Hippocampal formation (tissue), 2 donors: ENCODE measurements at places on chromosomes 4 and X.

GRCh38 chr4:183391204-183391603, 53.2 kb upstream of the CDKN2AIP start:
- no peak for DNase-seq

DNA sequence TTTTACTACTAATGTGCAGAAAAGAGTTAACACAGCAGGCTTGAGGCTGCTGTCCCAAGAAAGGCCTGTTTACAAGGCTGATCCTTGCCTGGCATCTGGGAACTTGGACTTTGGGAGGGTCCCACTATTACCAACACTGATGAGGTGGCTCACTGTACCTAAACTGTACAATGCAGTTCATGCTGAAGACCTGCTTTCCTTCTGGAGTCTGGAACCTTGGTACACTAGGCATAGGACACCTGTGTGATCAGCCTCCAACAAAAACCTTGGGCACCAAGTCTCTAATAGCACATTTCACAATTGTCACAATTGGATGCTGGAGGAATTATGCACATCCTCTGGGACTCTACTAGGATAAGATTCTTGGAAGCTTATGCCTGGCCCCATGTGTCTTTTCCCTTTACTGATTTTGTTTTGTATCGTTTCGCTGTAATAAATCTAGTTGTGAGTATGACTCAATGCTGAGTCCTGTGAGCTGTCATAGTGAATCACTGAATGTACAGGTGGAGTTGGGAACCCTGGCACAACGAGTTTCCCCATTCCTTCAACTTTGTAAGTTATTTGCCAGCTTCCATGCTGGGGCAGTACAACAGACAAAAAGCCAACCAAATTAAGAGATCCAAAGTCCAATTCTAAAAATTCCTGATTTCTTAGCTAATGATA, 45.9 kb downstream of the TEC start:
- no peak for DNase-seq

DNA sequence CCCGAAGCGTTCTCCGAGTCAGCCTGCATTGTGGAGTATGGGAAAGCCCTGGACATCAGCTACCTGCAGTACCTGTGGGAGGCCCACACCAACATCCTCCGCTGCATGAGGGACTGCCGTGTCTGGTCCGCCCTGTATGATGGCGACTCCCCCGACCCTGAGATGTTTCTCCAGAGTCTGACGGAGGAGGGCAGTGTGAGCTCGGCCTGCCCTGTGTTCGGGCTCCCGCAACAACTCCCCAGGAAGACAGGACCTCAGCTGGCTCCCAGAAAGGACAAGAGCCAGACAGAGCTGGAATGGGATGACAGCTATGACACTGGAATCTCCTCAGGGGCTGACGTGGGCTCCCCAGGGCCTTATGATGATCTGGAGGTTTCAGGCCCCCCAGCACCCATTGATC, 111.3 kb downstream of the GATB start:
- DNase-seq, result no peak

DNA sequence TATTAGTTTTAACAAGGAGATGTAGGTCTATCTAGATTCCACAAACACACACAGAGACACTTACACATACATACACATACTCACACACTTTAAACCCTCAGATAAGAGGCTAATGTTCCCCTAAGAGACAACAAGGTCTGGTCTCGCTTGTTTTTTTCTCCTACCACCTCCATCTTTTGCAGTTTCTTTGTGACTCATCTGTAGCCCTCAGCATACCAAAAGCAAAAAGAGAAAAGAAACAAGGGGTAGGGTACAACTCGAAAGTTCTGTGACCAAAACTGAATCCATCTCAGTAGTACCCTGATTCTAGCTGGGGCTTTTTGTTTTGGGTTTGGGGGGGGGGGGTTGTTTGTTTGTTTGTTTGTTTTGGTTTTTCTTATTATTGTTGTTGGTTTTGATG, 12.2 kb upstream of the EXOSC9 start:
- DNase-seq, result no peak

- DNase-seq, result no peak
Observed at GRCh38 chr4:70678383-70678999, 9.8 kb upstream of the UTP3 start.

DNA sequence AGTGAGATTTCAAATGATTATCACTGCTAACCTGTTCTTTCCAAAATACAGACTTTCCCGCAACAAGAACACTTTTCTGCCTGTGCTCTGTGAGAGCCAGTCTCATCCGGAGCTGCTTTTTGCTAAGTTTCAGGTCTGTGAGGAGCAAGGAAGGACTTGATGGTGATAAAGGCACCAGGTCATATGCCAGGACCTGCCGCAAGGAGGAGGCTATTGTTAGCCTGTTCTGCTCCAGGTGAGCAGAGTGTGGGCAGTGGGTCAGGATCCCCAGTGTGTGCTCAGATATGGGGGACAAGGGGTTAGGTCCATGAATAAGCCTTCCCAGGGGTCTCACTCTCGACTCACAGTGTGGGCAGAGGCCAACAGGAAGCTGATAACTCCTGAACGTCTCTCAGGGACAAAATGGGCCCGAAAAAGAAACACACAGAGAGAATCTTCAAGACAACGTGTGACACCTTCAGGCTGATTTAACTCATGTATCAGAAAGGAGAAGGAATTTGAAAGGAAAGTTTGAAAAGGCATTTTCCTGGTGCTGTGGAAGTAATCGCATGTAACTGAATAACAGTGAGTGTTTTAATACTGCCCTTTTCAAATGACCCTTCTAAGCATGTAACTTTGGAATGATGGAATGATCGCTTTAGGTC, 57.7 kb upstream of the PDLIM3 start:
- no peak for DNase-seq

DNA sequence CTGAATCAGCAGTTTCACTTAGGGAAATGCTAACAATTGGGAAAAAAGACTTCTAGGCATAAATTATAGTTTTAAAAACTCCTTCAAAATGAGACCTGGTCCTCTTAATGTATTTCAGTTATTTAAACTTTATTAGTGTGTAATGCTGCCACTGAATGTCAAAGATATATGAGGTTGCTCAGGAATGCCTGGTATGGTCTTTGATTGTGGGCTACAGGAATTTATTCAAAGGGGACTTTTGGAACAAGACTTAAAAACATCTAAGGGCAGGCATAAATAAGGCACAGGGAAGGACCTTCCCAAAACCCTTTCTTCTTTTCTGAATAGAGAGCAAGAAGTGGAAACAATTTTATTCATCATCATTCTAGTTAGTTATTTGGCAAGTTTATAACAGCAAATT, 439.1 kb downstream of the TLL1 start:
- no peak for DNase-seq

DNA sequence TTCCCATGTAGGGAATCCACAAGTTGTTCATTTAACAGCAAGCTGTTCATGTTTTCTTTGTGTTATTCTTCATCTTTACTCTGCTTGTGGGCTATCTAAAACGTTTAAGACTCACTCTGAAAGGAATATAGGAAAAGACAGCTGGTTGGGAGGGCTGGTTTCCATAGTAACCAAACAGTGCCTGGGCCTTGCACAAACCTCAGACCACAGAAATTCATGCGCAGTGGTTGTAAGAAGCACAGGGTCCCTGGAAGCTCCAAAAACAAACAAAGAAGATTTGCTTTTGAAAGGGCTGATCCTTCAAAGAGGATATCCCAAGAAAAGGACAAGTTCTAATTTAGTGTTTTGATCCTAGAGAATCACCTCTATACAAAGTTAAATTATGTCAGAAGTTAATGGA, 7.8 kb downstream of the SERTM2 start:
- no peak for DNase-seq

DNA sequence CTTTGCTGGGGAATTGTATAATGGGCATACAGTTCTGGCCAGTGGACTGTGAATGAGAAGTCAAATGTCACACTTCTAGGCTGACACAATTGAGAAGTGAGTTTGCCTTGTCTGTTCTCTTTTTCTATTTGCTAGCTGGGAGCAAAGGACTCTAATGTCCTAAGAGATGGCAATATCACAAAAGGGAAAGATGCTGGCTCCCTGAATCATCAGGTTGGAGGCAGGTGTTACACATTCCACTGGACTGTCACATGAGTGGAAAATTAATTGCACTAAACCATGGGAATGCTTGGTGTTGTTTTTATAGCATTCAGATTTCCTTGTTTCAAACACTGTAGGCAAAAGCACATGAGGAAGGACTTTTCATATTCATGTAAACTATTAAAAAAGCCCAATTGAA, 388.3 kb downstream of the ADAM29 start:
- DNase-seq, result no peak

- DNase-seq, result peak; percentile 51
Observed at GRCh38 chr4:143337600-143338287, 1.1 kb downstream of the GAB1 start.

- no peak for DNase-seq
Observed at GRCh38 chr4:5018603-5019002, 655 bp downstream of the CYTL1 start.

DNA sequence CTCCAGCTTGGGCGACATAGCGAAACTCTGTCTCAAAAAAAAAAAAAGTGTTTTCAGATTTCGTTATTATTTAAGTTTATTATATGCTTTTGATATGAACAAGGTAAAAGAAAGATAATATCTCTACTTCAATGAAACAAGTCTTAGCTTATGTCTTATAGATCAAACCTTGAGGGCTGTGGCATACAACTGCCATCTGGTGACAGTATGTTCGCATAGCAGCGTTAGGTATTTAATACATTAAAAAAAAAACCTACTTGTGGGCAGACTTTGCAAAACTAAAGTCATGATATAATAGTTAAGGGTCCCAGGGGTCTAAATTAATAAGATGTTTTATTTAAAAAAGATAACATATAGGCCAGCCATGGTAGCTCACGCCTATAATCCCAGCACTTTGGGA, 161.2 kb upstream of the AMOT start:
- no peak for DNase-seq

DNA sequence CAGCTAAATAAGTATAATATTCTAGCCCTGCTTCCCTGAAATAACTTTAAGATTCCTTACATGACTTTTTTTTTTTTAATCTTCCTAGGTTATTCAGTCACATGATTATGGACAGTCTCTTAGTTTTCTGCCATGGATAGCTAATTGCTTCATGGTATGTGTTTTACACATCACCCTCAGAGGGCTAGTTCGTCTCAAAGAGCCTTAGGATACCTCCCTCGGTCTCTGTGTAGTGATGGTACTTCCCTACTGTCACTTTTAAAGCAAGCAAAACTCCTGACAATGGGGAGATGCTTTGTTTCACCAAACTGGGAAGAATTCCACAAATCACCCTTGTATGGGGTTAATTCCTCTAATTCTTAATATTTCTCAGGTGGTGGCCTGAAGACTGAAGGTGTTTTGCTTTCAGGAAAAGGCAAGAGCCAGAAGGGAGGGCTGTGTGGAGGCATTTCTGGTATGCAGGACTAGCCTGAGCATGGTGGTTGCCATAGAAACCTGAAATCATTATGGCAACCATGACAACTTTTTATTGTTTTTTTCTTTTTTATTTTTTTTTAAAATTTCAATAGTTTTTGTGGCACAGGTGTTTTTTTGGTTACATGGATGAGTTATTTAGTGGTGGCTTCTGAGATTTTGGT, 70.4 kb downstream of the BEX3 start:
- no peak for DNase-seq

DNA sequence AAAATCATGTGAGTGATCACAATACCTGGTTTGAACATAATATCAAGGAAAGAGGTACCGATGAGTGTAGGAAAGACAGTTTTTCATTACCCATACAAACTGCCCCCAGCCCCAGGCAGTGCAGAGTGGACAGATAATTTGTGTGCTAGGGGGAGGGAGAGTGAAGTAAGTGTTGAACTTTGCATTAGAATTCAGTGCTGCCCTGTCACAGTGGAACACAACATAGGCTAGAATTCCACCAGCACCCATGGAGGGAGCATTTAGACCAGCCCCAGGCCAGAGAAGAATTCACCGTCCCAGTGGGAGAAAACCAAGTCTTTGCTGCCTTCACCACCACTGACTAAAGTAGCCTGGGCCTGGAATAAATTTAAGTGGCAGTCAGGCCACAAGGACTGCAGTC, 107.3 kb downstream of the SCLT1 start:
- no peak for DNase-seq

DNA sequence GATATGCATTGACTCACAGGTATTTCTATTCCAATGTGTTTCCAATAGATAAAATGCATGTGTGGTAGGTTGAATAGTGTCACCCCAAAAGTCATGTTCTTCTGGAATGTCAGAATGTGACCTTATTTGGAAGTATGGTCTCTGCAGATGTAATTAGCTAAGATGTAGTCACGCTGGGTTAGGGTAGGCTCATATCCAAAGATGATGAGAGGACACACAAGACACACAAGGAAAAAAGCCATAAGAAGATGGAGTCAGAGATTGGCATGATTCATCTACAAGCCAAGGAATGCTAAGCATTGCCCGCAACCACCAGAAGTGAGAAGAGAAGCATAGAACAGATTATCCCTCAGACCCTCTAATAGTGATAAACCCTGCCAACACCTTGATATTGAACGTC, 17.5 kb downstream of the ZNF330 start:
- no peak for DNase-seq

DNA sequence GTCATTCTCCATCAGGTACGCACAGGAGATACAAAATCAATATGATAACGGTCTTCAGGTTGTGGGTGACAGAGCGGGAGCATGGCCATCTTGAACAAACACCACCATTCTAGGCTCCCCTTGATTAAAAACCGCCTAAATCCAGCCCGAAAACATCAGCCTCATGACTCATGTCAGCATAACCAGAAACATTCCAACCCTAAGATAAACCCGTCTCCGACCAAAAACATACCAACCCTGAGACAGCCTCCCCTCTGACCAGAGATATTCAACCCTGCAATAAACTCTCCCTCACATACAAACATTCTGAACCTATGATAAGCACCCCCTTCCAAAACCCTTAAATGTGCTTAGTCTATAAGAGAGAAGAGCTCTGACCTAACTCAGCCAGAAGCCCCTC, 157.9 kb downstream of the DHRSX start:
- DNase-seq, result no peak

- no peak for DNase-seq
Observed at GRCh38 chr4:108646706-108647105, 3.7 kb upstream of the OSTC start.

DNA sequence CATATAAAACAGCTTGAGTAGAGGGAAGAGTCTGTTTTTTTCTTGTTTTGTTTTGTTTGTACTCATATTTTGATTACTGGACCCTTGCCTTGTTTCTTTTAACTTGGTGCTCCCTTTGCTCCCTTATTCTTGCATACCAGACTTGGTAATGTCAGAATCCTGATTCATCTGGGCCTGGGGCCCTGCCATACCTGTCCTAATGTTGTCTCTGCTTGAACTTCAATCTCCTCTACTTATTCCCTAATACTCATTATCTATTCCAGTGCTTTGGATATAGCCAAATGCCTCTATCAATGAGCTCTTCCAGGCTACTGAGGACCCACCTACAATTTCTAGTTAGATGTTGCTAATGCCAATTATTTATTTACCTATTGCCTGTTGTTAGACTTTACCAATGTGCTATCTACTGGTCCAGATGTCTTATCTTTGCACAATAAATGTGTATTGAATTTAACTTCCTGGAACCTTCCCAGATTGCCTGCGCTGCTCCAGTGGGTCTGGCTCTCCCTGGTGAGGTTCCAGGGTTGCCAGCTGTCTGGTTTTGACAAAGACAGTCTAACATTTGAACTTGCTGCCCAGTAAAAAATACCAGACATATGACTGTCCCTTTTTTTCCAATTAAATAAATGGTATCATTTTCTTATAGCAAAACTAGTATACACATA, 64.4 kb upstream of the ACSL4 start:
- DNase-seq, result no peak
